ENCODE measurements at places on chromosomes 6 and 20. TPM values are rescaled to one million over a fixed set of nuclear protein-coding genes. Genes with fewer than 3 reads are reported as not detected.

GRCh38 chr6:82076916-82077315, 170.6 kb downstream of the IBTK start:
- no peak for DNase-seq

- no peak for DNase-seq
Measured at GRCh38 chr6:42322676-42323075, 105.0 kb upstream of the MRPS10 start.

DNA sequence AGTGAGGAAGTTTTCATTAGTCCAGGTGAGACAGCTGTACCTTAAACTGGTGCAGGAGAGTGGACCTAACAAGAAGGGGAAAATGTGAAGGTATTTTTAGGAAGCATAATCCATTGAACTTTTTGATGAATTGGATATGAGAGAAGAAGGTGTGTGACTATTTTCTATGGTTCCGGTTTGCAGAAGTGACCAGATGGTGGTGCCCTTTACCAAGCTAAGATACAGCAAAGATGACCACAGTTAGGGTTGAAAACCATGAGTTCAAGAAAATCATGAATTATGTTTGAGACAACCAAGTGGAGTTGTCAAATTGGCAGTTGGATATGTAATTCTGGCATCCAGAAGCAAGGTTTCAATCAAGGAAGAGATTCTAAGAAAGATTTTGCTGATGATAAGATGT, 61.9 kb upstream of the NRSN1 start:
- no peak for DNase-seq

- no peak for DNase-seq
Measured at GRCh38 chr6:131555992-131556391, 17.0 kb upstream of the ARG1 start.

- no peak for DNase-seq
Measured at GRCh38 chr6:142853244-142854180, 91.5 kb downstream of the HIVEP2 start.

GRCh38 chr20:37430044-37430443, 84.1 kb downstream of the SRC start:
- no peak for DNase-seq

DNA sequence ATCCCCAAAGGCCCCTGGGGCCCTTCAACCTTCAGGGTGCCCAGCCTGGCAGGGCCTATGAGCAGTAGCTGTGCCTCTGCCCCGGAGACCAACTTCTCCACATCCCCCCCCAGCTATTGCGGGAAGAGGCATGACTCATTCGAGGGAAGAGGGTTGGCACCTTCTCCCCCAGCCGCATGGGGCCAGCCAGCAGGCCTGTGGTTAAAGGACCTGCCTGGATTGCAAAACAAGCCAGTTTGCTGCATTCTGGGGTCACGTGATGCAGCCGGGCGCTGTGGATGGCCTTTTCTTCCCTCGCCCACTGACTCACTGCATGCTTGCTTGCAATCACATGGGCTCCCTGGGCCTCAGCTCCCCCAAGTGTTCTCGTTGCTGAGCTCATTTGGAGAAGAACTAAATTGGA, 182.5 kb downstream of the MAFB start:
- peak; percentile 88 for DNase-seq

DNA sequence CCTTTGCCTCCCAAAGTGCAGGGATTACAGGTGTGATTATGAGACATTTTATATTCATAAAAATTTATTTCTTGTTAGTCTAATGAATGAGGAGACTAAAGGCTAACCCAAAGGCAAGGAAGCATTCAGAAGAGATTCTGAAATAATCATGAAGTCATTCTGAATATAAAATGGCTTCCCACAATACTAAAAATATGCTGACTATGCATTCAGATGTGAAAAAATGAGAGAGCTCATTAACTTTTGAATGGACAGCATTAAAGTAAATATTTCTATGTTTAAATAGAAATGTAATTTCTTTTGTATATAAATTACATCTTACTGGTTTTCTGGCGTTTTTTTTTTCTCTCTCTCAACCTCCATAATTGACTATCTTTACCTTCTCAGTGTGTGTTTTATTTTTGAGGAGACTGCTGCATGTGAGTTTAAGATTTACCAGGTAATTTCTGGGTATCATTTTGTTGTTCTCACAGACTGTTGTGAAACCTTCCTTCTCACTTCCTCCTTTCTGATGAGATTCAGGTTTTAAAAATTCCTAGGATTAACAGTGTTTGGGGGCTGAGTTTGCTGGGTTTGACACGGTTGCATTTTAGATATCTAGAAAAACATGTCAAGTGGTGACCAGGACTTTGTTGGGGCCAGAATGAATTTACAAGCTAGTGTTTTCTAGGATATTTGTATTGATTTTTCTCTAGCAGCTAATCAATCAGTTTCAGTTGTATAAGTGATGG, 316.6 kb downstream of the CDKAL1 start:
- no peak for DNase-seq

GRCh38 chr20:49534255-49534712, 33.7 kb downstream of the PTGIS start:
- peak; percentile 59 for DNase-seq

SLC32A1 gene
- not detected for total RNA-seq

MUC21 gene
- not detected for total RNA-seq

DEFB132 gene
- 2.4 TPM for total RNA-seq

TRIM26 gene
- total RNA-seq: 37.2 TPM
